ENCODE measurements at places on chromosomes 11 and 22.

DNA sequence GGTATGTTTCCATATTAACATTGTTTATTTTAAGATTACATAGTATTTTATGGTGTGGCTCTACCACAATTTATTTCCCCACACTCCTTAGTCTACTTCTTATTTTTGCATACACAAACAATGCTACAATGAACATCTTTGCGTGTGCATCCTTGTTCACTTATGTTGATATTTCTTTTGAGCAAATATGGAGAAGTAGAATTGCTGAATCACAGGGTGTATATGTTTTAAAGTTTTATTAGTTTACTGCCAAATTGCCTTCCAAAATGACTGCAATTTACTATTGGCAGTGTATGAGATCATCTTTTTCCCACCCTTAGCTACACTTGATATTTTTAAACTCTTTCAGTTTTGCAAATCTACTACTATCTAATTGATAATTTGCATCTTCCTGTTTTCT, 38.7 kb upstream of the FAR1 start:
- no peak for DNase-seq

DNA sequence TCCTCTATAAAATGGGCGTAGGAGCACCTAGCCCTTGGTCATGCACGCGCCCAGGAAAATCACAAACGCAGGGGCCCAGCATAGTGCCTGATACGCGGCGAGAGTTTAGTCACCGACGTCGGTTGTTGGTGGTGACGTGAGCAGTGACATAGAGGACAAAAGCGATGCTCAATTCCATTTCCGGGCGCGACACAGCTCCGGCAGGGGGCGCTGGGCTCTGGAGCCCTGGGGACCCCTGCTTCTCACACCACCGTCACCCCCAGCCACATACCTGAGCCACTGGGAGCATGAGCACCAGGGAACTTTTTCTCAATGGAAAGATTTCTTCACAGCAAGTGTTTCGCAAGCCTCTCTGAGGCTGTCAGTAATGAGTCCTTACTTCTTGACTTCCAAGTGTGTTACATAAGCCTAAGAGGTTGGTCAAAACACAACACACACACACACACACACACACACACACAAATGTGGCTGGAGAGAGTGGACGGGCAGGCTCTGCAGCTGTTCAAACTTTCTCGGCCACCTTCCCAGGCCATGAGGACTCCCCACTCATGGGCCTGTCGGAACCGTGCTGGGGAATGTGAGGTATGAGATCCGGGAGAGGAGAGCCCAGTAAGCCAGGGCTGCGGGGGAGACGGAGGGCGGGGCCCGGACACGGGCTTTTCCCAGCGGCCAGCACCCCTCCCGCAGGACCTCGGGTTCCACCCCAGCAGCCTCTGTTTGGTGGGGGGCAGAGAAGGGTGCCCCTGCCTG, 36.9 kb upstream of the LINC01488 start:
- peak; percentile 88 for DNase-seq

GRCh38 chr22:25802018-25802417, 60.0 kb downstream of the MYO18B start:
- no peak for DNase-seq

DNA sequence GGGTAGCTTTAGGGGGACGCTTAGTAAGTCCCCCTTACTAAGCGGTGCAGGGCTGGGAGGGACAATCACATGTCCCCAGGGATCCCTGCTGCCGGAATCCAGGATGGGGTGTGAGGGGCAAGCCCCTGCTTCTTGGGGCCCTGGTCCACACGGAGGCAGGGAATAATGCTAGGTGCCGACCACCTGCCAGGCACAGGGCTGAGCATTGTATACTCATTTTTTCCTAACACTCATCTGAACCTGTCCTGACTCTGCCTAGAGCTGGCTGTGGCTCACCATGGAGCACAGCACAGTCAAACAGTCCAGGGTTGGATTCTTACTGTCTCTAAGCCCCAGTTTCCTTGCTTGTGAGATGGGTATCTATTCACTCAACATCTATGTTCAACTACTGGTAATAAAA, 1.4 kb upstream of the LTBP3 start:
- DNase-seq = no peak

DNA sequence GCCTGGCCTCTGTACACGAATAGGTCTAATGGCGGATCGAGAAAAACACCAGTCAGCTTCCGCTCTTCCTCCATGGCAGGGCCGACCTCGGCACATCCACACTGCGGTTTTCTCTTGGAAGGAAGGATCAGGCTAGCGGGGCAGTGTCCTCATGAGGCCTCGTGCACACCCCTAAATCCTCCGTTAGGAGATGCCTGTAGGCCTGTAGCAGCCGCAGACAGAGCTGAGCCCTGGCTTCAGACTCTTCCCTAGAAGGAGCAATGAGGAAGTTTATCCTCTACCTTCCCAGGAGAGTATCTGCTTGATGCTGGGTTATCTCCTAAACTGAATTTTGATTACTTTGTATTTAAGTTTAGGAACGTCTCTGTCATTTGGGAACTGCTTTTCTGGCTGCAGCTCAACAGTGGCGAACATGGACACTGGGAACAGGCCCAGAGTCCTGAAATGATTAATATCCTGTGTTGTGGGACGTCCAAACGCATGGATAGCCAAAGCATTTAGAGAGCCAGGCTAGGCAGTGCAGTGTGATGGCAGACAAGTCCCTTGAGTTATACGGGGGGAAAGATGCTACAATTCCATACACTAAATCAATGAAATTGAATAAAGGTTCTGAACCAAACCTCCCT, 16.5 kb upstream of the BMAL1 start:
- DNase-seq = no peak

DNA sequence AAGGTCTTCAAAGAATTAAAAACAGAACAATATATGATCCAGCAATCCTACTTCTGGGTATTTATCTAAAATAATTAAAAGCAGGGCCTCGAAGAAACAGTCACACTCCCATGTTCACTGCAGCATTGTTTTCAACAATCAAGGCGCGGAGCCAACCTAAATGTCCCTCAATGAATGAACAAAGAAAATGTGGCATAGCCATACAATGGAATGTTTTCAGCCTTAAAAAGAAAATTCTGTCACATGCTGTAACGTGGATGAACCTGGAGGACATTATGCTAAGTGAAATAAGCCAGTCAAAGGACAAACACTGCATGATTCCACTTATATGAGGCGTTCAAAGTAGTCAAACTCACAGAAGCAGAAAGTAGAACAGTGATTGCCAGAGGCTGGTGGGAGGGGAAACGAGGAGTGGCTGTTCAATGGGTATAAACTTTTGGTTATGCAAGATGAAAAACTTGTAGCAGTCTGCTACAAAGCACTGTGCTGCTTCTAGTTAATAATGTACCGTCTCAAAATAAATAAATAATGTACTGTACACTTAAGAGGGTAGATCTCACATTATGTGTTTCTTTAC, 41.2 kb downstream of the SNX19 start:
- no peak for DNase-seq

DNA sequence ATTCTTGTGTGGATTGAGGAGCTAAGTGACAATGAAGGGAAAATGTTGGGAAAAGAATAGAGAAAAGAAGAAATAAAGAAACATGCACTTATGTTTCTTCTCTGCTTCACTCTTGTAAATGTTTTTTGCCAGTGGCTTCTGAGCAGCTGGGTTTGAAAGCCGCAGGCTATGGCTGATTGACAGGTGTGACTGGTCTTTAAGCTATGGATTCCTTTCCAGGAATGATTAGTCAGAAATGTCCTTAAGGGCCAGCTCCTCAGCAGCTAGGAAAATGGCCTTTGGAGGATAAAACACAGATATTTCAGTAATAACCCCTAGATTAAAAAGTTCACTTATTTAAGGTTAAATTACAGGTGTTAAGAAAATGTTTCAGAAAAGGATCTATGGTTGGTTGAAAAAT, 6.5 kb upstream of the USP28 start:
- DNase-seq = no peak

DNA sequence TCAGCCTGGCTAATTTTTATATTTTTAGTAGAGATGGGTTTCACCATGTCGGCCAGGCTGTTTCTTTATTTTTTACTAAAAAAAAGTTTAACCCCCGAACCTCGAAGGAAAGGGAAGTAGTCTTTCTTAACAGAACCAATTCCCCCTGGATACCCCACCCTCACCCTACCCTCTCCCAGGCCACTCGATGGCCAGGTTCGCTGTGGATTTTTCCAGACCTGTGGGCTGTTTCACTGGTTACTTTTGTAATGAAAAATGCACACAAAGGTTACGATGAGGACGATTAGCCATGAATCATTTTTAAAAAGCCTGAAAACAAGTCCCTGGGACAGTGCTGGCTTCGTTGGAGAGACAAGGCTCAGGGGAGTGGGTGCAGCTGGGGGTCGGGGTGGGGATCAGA, 2.5 kb downstream of the TSPO start:
- DNase-seq = peak; percentile 44

- DNase-seq = peak; percentile 58
Measured at GRCh38 chr11:72735495-72736027, 16.6 kb downstream of the ARAP1 start.

DNA sequence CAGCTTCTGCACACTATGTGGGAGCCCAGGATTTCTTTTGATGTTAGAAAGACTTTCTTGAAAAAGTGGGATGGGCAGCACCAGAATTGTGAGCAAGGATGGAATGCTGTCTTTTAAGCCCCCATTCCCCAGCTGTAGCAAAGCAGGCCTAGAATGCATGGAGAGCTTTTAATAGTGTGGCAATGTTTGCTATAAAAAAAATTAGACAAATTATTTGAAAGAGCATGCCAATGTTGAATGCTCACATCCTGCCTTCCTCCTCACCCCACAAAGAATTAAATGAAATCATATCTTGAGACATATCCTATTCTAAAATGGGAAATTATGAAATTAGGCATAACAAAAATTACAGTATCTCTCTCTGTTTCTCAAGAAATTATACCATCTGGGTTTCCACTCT, 154.7 kb downstream of the C11orf91 start:
- DNase-seq = no peak

DNA sequence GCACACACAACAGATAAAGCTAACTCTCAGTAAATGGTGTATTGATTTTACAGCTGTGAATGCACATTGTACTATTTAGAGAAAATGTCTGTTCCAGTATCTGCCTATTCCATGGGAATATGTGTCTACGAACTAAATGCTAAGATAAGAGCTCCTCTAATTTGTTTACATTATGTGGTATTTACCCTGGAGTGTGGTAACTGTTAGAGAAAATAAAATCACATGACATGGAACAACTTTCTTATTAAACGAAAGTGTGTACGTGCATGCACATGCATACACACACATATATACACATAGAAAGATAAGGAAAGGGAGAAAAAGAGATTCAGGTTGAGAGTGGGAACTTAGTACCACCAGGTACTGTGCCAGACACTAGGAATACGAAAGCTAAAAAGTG, 1151.7 kb upstream of the TENM4 start:
- DNase-seq = no peak

- no peak for DNase-seq
Measured at GRCh38 chr11:18063125-18063524, 17.1 kb upstream of the TPH1 start.

DNA sequence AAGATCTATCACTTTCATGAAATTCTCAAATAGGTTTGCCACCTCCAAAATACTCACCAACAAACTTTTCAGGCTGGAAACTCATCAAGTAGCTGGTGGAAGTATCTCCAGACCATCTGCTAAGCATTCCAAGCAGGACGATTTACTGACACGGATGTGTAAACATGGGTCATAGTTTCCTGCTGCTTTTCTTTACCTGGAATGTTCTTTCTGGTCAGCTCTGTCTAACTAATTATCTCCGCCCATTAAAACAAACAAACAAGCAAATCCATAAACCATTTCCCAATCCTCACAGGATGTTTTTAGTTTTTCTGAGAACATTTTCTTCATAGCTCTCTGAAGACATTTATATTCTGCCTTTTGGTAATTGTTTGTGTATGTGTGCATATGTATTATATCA, 397.0 kb downstream of the METTL15 start:
- no peak for DNase-seq

GRCh38 chr11:131378931-131379330, 8.5 kb downstream of the NTM start:
- no peak for DNase-seq

GRCh38 chr11:102733232-102733875, 8.6 kb upstream of the MMP8 start:
- peak; percentile 88 for DNase-seq

GRCh38 chr11:34865261-34865660, 50.9 kb downstream of the APIP start:
- DNase-seq = peak; percentile 19

Data from suppressor macrophage treated with lipopolysaccharide for 4 hours (primary cell).